ENCODE measurements at places on chromosomes 16 and 17. TPM values are rescaled to one million over a fixed set of nuclear protein-coding genes. Genes with fewer than 3 reads are reported as not detected.

Gene CACNG5
- not detected for total RNA-seq

Gene DPEP2
- 0.87 TPM for total RNA-seq

Gene STH
- total RNA-seq, result not detected

Gene CFAP97D1
- not detected for total RNA-seq

Gene SDR42E2
- total RNA-seq, result not detected

Gene CMTM1
- total RNA-seq, result 0.92 TPM

Gene PLEKHG4
- 1.1 TPM for total RNA-seq

DNA sequence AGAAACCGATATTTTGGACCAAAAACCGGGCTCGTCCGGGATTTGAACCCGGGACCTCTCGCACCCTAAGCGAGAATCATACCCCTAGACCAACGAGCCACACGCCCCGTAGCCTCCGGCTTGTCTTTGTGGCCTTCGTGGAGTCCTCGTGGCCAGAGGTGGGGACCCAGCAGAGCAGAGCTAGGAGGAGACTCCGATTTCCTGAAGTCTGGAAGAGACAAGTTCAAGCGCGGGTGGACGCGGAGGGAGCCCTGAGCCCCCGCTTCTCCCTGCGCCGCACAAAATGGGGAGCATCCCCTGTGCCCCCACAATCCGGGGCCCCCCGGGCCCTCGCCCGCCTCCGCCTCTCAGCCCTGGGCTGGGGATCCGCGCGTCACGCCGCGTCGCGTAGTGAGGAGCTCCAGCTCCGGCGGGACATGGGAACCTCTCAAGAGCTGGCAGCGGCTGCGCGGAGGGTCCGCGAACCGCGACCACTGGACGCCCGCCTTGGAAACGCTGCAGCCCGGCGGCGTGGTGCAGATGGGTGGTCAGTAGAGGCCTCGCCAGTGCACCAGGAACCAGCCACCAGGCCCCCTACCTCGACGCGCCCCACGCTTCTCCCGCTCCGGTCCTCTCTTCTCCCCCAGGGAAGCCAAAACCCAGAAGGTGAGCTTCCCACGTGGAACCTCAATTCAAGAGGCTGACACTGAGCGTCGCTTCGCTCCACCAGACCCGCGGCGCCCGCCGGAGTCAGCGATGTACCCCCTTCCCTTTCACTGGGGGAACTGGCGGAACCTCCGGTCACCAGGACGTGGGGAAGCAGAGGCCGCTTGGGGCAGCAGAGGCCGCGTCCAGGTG is 5.2 kb upstream of the OR1F1 start:
- DNase-seq, result peak; percentile 84

GRCh38 chr16:76574651-76575050 is 297.4 kb downstream of the CNTNAP4 start:
- no peak for DNase-seq

GRCh38 chr16:46811682-46812081 is 19.3 kb downstream of the C16orf87 start:
- no peak for DNase-seq

GRCh38 chr17:48995304-48995973 is 1.7 kb upstream of the IGF2BP1 start:
- DNase-seq, result no peak

GRCh38 chr16:88070989-88071625 is 119.9 kb downstream of the BANP start:
- DNase-seq, result no peak

- DNase-seq, result no peak
Measured at GRCh38 chr16:12906271-12906670, 4.9 kb downstream of the SHISA9 start.

DNA sequence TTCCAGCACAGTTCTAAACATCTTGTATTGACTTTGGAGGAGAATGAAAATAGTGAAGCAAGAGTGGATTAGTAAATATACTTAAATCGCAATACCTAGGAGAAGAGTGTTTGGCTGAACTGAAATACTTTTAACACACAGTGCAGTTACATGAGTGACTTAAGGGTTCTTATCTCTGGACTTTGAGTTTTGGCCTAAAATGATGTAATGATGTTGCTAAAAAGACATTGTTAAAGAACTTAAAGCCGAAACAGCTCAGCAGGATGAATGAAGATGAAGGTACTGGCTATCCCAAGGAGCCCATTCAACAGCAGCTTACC is 28.1 kb downstream of the PMP22 start:
- DNase-seq, result no peak

DNA sequence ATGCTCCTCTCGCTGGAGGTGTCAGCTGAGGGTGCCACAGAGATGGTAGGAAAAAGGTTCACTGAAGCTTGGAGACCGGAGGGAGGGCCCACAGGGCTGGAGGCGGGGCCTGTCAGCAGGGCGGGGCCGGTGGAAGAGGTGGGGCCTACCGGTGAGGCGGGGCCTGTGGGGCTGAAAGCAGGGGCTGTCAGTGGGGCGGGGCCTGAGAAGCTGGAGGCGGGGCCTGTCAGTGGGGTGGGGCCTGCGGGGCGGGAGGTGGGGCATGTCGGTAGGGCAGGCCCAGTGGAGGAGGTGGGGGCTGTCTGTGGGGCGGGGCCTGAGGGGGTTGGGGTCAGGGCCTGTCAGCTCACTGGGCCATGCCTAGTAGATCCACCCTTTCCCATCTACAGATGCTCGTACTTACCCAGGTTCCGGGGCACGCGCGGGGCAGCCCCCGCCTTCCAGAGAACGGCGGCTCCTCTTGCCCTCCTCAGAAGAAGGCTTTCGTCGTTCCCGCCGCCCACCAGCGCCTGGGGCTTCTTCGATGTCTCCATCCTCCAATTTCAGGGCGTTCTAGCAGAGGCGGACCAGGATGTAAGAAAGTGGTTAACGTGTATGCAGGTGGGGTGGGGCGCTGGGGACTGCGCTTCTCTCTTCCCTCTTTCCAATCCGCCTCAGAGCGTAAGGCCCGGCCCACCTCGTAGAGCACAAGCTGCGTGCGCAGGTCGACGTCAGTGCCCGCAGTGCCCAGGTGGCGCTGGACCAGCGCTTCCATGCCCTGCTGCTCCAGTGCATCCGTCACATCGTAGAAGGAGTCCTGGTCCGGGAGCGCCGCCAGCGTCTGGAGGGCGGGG is 9.8 kb downstream of the TMEM208 start:
- peak; percentile 58 for DNase-seq

- peak; percentile 82 for DNase-seq
Measured at GRCh38 chr17:50947782-50948543, 81.8 kb upstream of the TOB1 start.

DNA sequence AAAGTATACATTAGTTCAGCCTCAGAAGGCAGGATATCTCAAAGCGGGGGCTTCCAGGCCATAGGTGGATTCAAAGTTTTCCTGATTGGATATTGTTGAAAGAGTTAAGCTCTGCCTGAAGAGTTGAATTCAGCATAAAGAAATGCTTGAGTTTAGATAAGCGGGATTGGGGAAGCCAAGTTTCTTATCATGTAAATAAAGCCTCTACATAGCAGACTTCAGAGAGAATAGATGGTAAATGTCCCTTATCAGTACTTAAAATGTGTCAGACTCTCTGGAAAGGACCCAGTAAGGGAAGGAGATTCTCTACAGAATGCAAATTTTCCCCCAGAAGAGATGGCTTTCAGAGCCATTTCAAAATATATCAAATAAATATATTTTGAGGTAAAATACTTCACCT is 423.5 kb downstream of the SHISA9 start:
- DNase-seq, result no peak

DNA sequence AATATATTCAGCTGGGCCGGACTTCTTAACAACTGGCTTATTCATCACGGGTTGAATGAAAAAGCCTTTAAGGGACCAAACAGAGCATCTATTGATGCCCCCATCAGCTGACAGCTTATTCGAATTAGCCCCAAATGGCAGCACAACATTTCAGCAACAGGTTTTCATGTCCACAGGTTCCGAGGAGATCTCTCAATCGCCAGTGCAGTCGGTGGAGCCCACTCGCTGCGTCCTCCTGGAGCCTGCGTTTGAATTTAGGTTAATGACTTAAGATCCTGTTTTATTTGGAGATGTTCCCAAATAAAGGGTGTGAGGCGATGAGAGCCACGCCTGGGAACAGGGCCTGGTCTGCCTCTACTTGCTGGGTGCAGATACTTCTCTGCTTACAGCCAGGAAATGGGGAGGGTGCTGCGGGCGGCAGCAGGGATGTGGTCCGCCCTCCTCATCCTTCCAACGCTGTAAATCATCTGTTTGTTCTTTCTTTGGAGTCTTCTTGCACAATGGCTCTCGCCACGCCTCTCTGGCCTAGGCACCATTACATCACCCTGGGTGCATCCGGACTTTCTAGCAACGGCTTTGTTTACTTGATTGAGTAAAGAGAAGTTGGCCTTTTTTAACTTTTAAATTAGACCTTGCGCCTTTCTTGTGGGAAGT is 22.6 kb downstream of the NDE1 start:
- DNase-seq, result peak; percentile 95

DNA sequence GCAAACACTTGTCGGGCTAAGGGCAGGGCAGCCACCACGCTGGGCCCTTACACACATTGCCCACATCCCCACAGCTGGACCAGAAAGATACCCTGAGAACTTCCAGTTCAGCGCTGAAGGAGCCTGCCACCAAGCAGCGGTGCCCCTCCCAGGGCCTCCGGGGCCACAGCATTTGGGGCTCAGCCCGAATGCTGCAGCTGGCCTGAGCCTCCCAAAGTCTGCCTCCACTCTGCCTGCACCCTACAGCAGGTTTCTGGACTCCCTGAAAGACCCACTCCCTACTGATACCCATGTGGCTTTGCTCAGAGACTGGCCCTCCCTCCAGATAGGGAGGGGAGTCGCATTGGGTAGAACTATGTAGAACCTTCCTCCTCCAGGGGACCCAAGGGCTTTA is 1.5 kb downstream of the MCRIP1 start:
- DNase-seq, result no peak

DNA sequence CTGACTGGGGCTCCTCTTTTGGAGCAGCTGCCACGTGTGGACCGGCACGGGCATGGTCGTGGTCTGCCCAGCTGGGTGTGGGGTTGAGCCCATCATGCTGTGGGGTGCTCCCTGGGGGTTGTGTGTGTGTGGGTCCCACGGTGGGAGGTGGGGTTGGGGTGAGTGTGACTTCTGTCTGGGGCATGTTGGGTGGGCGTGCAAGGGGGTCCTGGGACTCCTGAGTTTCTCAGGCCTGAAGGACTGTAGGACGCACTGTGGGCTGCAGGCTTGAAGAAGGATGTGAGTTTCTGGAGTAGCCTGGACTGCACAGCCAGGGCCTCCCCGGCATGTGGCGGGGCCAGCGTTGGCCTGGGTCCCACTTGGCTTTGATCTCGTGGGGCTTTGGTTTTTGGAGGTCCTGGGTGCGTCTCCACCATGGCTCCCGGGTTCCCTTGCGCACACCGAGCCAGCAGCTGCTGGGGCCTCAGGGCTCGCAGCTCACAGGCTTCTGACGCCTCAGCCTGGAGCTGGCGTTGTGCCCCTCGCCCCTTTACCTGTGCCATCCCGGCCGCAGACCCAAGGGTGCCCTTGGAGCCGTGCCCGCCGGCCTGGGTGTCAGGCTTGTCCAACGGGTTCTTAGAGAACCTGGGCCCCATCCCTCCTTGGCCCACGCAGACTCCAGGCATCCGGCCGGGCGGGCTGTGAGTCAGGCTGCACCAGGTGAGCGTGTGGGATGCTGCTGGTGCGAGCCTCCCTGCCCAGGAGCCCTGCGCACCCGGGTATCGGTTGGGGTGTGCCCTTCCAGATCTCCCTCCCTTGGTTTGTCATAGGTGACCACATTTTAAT is 34.4 kb upstream of the ZNF750 start:
- peak; percentile 55 for DNase-seq

GRCh38 chr16:67764158-67764667 is 42.1 kb downstream of the RANBP10 start:
- DNase-seq, result no peak

DNA sequence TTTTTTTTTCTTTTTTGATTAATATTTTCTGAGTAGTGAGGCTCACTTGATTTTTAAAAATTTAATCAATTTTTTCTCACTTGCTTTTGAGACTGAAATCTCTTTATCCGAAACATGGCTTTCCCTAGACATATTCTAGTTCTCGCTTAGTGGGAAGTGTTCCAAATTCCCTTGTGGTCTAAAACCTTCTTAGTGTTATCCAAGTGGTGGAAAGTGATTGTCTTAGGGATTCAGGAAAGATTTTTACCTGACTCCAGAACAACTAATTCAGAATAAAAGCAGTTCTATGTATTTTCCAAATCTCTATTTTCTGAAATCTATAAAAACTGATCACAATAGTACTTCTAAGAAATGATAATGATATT is 178.8 kb downstream of the MAP2K6 start:
- DNase-seq, result no peak

GRCh38 chr17:55710410-55710809 is 12.3 kb downstream of the TMEM100 start:
- no peak for DNase-seq

GRCh38 chr16:180681-181564 is 664 bp downstream of the HBQ1 start:
- DNase-seq, result no peak

Data from Right ventricle myocardium inferior (tissue), 1 donor.